ENCODE measurements at places on chromosomes 13 and 19.

DNA sequence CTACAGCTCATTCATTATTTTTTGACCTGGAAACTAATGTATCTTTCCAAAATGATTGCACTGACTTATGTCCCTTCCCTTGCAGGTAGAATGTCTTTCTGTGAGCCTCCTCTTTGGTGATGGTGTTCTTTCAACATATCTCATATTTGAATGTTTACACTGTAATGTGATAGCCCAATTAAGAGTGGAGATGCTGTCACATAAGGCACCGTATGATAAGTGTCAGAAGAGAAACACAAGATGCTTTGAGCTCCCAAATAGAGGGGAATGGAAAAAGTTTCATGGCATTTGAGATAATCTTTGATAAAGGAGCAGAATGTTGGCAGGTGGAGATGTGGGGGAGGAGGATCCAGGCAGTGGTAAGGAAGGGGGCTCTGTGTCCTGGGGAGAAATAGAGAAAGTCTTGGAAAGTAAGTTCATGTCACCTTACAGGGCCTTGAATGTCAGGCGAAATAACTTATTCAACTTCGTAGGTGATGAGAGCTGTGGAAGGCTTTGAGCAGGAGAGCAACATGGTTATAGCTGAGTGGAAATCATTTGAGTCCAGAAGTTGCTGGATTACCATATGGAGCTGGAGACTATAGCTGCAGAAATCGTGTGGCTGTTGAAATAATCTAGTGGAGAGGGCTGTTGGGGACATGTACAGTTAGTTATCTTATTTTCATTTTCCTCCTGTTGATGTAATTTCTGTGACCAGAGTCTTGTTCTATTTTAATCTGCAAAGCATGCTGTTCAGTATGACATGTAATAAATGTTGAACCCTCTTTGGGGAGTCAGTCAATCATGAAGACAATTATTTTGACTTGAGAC, 10.3 kb upstream of the RNF113B start:
- no peak for DNase-seq

- no peak for DNase-seq
These were observed 2.4 kb downstream of the GADD45B start for GRCh38 chr19:2478278-2478755.

GRCh38 chr19:56096665-56097064, 24.4 kb downstream of the ZNF787 start:
- DNase-seq: no peak

DNA sequence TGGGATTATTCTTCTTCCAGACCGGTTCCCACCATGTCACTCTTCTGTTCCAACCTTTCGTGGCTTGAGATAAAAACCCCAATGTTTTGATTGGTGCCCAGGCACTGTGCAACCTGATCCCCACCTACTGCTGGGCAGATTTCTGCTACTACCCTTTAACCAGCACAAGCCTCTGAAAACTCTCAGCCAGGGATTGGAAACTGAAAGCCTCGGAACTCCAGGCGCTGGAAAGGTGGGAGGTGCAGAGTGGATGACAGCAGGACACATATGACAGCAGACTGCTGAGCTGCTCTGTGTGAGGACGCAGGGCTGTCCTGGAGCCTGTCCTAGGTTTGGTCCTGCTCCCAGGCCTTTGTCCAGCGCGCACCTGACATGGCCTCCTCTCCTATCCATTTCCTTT, 68.5 kb upstream of the GTF3A start:
- DNase-seq: no peak

GRCh38 chr19:45468159-45468651, 409 bp downstream of the FOSB start:
- DNase-seq: no peak

- DNase-seq: no peak
These were observed 62.5 kb downstream of the RFX2 start for GRCh38 chr19:6047741-6048251.

GRCh38 chr19:16591803-16592556, 19.8 kb upstream of the SLC35E1 start:
- DNase-seq: no peak

DNA sequence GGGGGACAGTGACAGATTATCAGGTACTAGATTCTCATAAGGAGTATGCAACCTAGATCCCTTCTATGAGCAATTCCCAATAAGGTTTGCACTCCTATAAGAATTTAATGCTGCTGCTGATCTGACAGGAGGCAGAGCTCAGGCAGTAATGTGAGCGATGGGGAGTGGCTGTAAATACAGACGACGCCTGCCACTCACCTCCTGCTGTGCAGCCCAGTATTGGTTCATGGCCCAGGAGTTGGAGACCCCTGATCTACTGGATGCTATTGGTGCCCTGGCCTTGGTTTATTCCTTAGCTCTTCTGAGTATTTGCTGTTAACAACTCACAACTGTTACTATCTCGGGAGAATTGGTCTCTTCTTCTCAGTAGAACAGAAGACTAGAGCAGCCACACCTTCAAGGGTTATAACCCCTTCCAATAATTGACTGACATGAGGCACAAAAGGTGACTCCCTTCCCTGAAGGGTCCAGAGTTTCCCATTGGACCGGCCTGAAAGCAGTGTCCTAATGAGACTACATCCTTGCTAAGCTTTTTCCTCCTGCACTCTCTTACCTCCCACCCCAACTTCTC, 35.0 kb upstream of the RBM26 start:
- no peak for DNase-seq

DNA sequence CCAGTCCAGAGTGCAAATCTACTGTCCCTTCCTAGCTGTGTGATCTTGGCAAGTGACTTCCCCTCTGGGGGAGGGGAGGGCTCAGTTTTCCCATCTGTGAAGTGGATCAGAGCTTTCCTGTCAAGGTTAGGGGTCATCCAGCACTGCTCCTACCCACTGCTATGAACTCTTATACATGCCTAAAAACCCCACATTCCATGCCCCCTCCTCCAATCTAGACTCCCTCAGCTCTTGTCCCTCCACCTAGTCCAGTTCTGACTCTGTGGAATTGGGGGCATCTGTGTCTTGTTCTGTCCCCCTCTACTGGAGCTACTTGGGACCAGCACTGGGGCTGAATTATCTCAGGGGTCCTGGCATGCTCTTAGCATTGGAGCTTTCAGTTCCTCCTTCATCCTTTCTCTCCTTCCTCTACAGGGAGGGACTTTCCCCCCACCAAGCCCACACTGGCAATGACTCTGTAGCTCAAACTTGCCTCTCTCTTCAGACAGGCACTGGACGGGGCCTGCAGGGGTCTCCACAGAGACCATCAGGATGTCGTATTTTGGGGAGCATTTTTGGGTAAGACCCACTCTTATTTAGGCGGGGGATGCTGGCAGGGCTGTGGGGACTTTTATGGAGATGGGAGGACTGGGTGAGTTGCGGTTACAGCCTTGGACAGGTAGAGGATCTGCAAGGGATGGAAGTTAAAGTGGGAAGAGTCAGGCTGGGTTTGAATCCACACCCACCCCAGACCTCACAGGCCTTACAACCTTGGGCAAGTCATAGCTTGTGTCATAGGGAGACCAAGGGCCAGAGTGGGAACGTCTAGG, 3.6 kb downstream of the FCHO1 start:
- no peak for DNase-seq
